Activated CD4-positive, alpha-beta T cell treated with anti-CD3 and anti-CD28 coated beads, Interleukin-2, amount 10 ng/mL, durations not matched to agents 7 days and 5 days (primary cell): ENCODE measurements at places on chromosomes 3 and 15.

DNA sequence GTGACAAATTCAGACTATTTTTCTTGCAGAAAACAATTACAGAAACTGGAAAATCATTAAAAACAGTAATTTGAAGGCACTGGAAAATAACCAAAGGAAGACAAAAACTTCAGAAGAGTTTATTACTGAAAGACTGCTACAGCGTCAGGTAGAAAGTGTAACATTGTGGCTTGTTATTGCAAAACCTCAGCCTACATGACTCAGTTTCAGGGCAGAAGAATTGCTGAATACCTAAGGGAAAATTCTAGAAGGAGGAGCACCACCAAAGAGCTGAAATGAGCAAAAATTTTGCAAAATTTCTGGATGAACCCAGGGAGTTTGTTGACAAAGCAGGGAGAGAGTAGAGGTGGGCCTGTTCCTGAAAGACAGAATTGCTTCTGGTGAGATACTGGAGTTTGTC is 219.6 kb downstream of the C3orf38 start:
- no peak for DNase-seq

GRCh38 chr3:48128774-48129173 is 59.4 kb downstream of the CDC25A start:
- no peak for DNase-seq

DNA sequence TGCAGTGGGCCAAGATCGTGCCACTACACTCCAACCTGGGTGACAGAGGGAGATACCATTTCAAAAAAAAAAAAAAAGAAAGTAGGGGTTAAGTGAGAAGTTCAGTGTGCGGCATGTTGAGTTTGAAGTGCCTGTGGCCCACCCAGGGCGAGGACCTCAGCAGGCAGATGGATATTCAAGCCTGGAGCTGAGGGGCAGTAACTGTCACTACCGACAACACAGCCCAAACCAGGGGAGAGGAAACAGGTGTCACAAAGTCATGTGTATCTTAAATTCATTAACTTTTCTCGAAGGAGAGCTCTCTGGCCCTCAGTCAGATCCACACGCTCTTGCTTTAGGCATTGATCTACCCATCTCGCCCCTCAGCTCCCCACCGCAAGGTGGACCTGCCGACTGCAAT is 45.3 kb downstream of the FEM1B start:
- DNase-seq: no peak

DNA sequence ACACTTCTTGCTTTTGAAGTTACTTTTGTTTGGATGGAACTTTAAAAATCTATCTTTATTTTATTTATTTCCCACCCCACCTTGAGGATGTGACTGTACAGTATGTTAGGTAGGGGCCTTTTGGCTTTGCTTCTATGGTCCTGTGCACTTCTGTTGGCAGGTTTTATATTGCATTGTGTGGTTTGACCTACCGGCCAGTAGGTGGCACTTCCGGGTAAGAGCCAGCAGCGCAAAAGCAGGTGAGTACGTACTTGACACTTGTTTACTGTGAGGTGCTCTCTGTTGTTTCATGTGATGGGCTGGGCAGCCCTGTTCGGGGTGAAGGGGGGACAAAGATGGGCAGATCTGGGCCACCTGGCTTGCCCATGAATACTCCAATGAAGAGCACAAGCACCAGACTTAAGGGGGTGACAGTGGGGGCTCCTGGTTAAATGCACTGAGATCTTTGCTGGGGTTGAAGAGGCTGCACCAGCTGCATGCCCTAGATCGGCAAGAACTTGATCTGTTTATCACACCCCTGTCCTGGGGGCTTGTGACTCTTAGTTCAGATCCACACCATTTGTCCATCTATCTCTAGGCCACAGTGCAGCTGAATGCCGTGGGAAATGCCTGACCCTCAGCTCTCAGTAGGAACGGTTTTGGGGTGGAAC is 131.6 kb downstream of the NLGN1 start:
- no peak for DNase-seq

DNA sequence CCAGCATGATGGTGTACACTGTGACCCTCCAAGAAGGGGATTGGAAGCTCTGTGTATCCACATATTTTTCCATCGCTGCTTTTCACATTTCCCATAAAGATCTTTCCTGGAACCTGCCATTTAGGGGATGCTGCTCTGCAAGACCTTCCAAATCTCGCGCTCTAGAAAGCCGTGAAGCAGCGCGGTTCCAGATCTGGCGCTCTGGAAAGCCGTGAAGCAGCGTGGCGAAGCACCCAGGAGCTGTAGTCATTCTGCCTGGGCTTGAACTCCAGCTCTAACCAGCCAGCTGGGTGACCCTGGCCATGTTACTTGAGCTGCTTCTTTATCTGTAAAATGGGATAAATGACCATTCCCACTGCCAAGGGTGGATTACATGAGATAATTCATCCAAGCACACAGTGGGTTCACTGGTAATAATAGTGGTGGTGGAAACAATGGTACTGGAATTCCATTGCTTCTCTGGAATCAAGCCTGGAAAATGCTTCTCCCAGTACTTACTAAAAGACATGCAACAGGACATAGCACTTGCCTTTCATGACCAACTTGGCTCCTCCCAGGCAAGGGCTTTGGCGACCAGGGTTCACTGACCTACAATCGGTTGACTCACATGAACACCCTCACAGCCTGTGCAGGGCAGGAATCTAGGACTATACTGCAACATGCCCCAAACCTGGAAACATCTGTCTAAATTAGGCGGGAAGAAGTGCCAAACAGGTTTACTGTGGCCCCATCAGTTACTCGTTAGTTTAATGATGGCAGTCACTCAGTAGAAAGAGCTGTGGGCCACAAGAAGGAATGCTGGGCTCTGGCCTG is 70.7 kb downstream of the XXYLT1 start:
- DNase-seq: no peak

GRCh38 chr15:34185666-34186065 is 24.2 kb downstream of the KATNBL1 start:
- no peak for DNase-seq

DNA sequence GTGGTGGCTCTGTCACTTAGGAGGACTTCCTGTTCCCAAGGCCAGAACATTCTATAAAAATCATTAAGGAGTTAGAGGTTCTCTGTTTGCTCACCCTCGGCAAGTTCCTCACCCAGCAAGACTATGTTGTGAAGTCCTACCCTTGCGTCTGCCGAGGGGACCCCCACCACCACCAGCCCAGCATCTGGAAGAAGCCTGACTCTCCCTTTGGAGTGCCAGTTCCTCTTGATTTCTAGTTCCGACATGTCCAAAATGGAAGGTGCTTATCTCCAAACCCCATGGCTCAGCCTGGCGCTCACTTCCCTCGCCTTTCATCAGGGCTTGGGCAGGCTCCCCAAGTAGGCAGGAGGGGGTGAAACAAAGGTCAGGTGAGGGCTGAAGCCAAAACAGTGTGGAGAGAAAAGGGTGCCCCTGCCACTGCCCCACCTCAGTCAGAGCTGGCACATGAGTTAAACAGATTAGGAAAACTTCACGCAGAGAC is 41.0 kb downstream of the BHLHE40 start:
- no peak for DNase-seq

DNA sequence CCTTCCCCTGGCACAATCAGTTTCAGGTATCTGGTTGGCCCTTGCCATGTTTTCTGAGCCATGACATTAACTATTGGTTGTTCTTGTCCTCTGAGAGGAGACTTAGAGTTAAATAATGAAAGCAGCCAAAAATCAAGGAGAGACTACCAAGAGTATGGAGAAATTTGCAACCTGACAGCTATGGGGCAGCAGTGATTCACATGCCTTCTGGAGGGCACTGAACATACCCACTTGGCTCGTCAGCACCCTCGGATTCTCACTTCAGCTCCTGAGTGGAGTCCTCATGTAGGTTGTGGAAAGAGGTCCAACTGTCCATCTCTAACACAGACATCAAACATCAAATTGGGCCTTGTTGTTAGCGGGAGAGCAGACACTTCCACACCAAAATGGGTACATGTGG is 265.6 kb downstream of the EBLN2 start:
- DNase-seq: no peak

- DNase-seq: no peak
Observed at GRCh38 chr3:6078436-6078835, 782.5 kb upstream of the GRM7 start.

GRCh38 chr3:59304296-59304695 is 254.5 kb upstream of the CFAP20DC start:
- no peak for DNase-seq
